ENCODE measurements at places on chromosomes 16 and 17.

- no peak for DNase-seq
Measured at GRCh38 chr16:88357317-88358022, 25.3 kb upstream of the ZNF469 start.

- no peak for DNase-seq
Measured at GRCh38 chr17:50161911-50162288, 3.9 kb upstream of the SGCA start.

GRCh38 chr17:29004081-29004692 lies 1.6 kb downstream of the SEZ6 start:
- DNase-seq, result peak; percentile 23

- DNase-seq, result no peak
Measured at GRCh38 chr17:37465069-37465616, 24.5 kb upstream of the DUSP14 start.

- peak; percentile 25 for DNase-seq
Measured at GRCh38 chr17:45410144-45411091, 22.3 kb downstream of the ARHGAP27 start.

- DNase-seq, result no peak
Measured at GRCh38 chr16:69190598-69190997, 3.6 kb downstream of the SNTB2 start.

DNA sequence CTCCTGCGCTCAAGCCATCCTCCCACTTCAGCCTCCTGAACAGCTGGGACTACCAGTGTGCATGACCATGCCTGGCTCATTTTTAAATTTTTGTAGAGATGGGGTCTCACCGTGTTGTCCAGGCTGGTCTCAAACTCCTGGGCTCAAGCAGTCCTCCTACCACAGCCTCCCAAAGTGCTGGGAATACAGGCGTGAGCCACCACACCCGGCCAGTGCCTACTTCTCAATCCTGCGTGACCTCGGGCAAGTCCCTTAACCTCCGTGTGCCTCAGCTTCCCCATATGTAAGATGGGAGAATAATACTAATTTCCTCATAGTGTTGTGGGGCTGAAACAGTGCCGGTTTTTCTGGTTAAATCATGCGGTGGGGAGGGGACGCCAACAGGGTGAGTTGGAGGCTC lies 143.5 kb upstream of the CIBAR2 start:
- no peak for DNase-seq

DNA sequence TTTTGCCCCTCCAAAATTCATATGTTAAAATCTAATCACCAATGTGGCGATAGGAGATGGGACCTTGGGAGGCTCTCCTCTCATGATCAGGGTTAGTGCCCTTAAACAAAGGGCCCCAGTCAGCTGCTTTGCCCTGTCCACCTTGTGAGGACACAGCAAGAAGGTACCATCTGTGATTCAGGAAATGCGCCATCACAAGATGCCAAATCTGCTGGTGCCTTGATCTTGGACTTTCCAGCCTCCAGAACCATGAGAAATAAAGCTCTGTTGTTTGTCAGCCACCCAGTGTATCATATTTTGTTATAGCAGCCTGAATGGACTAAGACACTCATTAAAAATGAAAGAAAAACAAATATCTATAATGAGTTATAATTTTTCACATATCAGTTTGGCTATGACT lies 63.0 kb upstream of the NKD1 start:
- DNase-seq, result no peak

DNA sequence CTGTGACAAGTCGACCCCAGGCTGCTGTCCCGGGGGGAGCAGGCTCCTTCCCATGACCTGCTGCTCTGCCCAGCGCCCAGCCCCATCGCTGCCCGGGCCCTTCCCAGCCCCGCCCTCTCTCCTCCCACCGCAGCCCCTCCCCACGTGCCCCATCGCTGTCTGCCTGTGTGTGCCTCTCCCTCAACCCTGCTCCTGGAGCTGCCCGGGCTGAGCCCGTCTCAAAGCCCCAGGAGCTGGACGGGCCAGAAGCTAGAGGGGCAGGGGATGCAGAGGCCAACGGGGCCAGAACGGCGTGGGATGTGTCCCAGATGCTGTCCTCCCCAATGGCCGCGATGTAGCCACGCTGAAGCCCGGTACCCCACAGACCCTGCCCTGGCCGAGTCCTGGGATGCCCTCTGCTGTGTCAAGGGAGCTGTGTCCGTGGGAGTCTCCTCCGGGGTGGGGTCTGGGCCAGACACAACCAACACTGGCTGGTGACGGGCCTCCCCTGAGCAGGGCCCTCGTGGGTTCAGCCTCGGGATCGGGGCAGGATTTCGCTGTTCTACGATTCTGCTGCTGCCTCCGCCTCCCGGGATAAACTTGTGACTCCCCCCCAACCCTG lies 118.2 kb upstream of the ZNF750 start:
- DNase-seq, result no peak

- DNase-seq, result no peak
Measured at GRCh38 chr17:68576811-68577496, 24.2 kb downstream of the FAM20A start.

GRCh38 chr17:80421381-80422090 lies 6.6 kb downstream of the ENDOV start:
- no peak for DNase-seq

DNA sequence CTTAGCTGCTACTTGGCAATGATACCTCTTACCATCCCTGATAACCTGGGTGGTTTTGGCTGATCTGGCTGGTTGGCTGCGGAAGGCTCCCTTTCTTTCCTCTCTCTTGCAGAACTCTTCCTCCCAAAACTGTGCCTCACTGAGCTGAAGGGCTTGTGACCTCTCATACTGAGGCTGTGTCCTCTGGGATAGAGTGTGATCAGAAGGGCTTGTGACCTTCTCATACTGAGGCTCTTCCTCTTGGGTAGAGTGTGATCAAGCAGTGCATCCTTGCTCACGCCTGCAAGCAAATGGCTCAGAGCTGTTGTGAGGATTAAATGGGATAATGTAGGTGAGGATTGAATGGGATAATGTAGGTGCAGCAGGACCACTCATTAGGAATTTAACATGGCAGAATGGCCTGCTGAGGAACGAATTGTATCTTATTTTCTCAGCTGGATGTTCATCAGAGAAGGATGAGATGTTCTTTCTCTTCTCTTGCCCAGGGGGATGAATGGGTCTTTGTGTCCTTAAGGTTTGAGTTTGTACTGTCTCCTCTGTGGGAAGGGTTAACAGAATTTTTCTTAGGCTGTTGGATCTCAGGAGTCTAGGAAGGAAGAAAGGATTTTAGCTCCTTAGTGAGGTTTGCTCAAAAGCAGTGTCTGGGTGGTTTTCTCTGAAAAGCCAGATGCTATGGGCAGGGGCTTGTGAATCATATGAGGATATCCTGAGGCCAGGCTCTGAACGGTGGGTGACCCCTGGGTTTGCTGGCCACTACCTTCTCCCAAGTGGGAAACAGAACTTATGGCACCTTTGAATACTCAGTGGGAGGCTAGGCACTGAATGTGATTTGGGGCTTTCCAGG lies 130.0 kb upstream of the HS3ST2 start:
- DNase-seq, result no peak

GRCh38 chr16:29994600-29995323 lies 655 bp downstream of the HIRIP3 start:
- DNase-seq, result peak; percentile 54

- peak; percentile 21 for DNase-seq
Measured at GRCh38 chr17:2179615-2180295, 123.8 kb downstream of the SMG6 start.

- no peak for DNase-seq
Measured at GRCh38 chr16:74562117-74562516, 44.8 kb downstream of the GLG1 start.

DNA sequence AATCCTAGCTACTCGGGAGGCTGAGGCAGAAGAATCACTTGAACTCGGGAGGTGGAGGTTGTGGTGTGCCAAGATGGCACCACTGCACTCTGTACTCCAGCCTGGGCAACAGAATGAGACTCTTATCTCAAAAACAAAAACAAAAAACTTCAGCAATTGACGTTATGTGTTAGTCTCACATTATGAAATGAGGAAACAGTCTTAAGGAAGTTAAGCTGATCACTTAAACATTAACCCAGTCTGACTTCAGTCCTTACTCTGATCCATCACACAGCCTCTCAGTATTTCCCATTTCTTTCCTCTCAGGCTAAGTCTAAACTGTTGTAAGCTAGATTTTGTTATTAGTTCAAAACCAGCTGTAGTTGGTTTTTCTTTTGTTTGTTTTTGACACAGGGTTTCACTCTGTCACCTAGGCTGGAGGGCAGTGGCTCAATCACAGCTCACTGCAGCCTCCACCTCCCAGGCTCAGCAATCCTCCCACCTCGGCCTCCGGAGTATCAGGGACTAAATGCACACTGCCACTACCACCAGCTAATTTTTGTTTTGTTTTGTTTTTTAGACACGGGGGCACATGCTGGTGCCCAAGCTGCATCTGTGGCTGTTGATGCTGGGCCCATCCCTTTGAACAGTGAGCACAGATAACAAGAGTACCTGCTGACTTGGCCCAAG lies 6.3 kb downstream of the JPT1 start:
- DNase-seq, result no peak

DNA sequence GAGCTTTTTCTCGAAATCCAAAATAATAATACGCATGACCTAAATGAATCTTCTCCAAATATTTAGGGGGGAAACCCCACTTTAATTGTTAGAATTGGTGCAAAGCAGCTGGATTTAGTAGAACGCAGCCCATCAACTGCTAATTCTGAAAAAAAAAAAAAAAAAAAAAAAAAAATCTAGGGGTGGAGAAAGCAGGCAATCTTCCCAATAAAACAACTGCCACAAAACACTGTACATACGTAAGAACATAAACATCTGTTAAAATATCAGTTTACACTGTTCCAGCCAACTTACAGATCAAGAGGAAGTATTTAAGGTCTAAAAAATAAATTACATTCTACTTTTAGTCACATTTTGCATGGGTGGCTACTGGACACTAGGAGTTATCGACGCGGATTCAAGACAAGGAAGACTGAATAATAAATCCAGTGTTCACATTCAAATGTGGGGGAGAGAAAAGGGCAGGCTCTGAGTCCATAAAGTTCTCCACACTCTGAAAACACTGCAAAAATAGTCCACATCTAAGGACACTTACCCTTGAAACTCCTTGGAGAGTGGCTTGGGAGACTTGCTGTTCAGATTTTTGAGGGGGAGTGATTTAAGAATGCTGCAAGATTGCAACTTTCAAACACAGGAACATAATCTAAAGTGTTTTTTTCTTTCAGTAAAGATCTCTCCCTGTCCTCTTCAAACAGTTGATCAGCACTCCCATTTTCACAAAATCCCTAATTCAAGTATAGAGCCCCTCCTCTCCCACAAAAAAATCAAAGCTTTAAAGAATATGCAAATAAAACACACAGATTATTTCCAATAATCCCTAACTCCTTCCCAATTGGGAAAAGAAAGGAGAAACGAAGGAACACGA lies 1.3 kb downstream of the APPBP2 start:
- DNase-seq, result no peak

DNA sequence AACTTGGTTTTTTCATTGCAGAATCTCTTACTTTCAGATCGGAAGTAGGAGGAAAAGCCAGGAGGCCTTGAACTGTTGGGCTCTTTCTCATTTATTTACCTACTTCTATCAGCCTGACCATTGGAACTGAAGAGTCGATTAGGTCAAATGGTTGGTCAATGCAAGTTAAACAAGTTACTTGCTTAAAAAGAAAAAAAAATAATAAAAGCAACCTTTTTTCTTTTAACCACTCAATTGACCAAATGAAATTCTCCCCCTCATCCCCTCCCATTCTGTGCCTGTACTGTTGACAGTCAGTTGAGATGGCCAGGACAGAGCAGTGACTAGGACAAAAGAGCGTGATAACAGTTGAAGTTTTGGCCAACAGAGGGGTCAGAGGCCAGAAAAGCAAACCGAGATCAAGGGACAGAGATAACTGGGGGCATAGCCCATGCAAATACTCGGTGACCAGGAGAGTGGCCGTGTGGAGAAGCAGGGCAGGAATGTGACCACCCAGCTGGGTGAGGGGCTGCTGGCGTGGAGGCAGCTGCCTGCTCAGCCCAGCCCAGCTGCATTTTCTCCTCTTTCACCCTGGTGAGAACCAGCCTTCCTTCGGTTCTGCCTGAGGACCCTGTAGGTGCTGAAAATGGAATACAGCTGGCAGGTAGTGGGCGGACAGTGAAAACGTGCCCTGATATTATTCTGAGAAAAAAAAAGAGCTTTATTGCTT lies 72.2 kb downstream of the HS3ST3B1 start:
- DNase-seq, result no peak

DNA sequence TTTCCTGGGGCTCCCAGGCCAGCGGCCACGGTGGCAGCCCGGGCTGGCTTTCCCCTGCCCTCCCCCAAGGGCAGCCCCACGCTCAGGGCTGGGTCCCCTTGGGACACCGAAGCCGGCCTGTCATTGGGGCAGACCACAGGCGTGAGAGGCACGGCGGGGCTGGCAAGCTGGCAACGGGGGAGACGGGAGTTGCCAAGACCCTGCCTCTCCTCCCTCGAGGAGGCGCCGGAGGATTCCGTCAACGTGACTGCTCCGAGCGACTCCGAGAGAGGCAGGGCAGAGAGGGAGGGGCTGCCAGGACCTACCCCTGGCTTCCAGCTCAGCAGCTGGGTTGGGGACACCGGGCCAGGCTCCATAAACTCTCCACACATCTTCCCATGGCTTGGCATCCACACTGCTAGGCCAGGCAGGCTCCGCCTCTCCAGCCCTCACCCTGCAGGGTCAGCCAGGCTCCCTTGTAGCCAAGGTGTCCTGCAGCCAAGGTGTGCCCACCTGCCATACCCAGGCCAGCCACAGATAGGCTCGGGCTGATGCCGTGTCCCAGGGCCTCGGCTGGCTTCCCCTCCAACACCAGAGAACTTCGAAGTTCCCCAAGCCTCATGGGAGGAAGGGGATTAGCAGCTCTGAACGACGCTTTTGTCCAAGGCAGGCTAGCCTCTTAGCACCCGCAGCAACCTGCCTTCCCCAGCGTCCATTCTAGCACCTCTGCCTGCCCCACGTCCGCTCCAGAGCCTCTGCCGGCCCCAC lies 25.5 kb downstream of the TIMM22 start:
- no peak for DNase-seq

- no peak for DNase-seq
Measured at GRCh38 chr16:68251832-68252231, 6.7 kb downstream of the PLA2G15 start.

GRCh38 chr17:74431568-74432423 lies at the start of gene GPRC5C:
TSS of gene GPRC5C (plus strand) at chr17:74432088. CDS start at chr17:74439777, 7,689 bp downstream.
- DNase-seq, result no peak

DNA sequence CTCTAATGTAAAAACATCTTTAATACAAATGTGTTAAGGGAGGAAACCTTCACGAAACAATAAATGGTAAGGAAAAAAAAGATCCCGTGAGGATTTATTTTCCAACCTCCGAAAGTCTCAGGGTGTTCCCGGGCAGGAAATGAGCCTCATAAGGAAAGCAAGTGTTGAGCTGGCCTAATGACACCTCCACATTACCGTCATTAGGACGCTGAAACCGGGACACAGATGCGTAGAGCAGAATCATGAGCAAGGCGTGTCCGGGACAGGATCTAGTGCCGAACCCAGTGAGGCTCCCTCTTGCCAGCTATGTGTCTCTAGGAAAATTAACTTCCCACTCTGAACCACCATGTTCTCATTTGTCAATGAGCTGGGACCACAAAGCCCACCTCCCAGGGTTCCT lies 22.7 kb upstream of the CYTH1 start:
- DNase-seq, result no peak
